Right cardiac atrium (tissue), 5 donors: ENCODE measurements at places on chromosomes 4 and X. TPM values are rescaled to one million over a fixed set of nuclear protein-coding genes. Genes with fewer than 3 reads are reported as not detected.

The IRS4 gene
- not detected for total RNA-seq

The SMIM10L2A gene
- total RNA-seq: 3.8 TPM

The BST1 gene
- 6.3 TPM for total RNA-seq

The PAGE5 gene
- total RNA-seq: not detected

The RAB28 gene
- total RNA-seq: 22.3 TPM

- DNase-seq: no peak
Measured at GRCh38 chr4:70306076-70306475, 28.7 kb upstream of the CABS1 start.

GRCh38 chrX:55120761-55121358, 32.0 kb downstream of the PAGE2 start:
- no peak for DNase-seq

DNA sequence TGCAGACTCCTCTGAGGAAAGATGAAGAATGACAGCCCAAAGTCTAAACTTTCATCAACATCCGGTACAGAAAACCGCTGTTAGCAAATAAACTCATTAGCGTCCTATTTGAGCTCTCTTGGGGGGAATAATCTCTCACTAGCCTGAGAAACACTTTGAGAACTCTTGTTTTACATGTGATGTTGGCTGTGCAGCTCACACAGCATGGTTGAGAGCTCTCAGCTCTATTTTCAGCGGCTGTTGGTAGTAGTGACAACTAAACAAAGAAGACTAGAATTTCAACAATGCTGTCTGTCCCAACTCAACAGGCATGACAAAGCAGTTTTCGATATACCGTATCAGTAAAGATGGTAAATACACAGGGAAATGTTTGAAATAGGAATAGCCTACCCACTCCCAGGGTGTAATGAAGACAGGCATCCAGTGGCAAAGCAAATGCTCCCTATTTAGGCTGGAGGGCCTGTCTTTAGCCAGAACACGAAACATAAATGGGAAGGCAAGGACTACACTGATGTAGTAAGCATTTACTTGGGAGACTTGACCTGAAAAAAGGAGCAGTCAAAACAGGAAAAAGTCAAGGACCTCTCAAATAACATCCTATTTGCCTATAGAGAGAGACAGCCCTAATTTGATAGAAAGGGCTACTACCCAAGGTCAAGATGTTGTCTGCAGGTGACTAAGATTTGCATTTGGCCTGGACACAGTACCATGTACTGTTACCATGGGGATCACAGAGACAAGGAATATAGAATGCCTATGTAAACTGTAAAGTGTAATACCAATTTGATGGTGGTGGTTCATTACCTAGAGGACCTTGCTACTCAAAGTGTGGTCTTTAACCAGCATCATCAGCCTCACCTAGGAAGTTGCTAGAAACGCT, 60.4 kb downstream of the PPEF2 start:
- DNase-seq: no peak

GRCh38 chr4:123031664-123032063, 109.3 kb upstream of the NUDT6 start:
- no peak for DNase-seq

- DNase-seq: no peak
Measured at GRCh38 chr4:76616526-76616925, 181.5 kb downstream of the SHROOM3 start.

- DNase-seq: no peak
Measured at GRCh38 chr4:54102531-54103106, 2.7 kb downstream of the GSX2 start.

DNA sequence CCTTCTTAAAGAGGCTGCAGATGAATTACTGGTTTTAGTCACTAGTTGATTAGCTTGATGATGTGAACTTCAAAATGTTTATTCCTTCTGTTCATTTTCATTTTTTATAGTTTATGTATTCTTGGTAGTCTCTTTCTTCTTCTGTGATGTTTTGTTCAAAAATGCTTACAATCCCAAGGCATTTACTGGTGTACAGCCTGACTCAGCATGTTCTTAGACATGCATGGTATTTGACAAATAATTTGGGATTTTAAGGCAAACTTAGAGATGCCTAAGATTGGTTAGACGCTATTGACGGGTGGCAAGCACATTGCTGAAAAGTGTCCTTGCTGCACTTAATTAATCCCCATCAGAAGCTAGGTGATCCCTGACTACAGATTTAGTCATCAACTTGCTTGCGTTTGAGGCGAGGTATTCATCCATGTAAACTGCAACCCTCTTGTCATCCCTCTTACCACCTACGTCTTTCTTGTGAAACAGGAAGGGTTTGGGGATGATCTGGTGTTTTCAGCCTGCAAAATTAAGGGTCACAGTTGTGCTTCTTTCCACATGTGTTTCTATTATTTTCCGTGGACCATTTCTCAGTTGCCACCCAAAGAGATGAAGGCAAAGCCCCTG, 331.8 kb downstream of the DKK2 start:
- DNase-seq: no peak

DNA sequence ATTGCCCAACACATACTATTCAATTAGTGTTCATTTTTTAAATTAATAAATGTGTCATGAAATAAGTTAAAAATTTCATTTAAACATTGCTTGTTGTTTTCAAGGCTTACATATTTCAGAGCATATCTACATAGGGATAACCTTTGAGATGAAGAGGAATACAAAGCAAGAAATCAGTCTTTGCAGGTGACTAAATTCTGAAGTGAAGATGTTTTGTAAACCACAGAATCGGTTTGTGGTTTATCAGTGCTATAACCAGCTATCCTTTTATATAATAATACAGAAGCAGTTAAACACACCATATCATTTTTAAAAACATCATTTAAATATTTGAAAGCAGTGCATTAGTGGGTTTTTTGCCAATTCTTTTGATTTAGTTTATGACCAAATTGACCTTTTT, 26.9 kb downstream of the FAM241A start:
- DNase-seq: no peak

GRCh38 chrX:136630881-136631280, 17.1 kb upstream of the CD40LG start:
- no peak for DNase-seq

DNA sequence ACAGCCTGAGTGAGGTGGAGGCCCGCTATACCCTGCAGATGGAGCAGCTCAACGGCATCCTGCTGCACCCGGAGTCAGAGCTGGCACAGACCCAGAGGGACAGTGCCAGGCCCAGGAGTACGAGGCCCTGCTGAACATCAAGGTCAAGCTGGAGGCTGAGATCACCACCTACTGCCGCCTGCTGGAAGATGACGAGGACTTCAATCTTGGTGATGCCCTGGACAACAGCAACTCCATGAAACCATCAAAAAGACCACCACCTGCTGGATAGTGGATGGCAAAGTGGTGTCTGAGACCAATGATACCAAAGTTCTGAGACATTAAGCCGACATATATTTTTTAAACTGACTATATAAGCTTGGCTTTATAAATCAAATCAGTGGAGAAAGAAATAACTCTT, 73.3 kb upstream of the HHIP start:
- no peak for DNase-seq

GRCh38 chrX:27633328-27633727, 43.2 kb downstream of the DCAF8L2 start:
- no peak for DNase-seq

GRCh38 chr4:19130866-19131265, 1109.3 kb upstream of the LCORL start:
- no peak for DNase-seq

GRCh38 chr4:87270825-87271224, 50.4 kb upstream of the KLHL8 start:
- no peak for DNase-seq

DNA sequence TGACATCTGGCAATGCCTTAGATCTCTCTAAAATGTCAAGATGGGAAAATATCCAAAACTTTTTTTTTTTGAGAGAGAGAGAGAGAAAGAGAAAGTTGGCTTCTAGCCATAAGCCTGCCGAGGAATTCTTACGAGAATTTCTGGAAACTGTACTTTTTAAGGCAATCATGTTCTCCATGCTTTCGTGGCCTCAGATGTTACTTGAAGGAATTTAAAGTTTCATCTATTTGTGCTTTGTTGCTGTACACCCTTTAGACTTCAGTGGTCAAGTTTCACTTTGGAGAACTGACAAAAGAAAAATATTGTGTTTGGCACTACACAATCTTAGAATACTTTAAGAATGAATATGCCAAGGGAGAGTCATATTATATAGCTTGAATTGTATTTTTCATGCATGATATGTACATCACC, 53.9 kb downstream of the FAT4 start:
- DNase-seq: no peak

GRCh38 chr4:22986881-22987280, 294.1 kb downstream of the GBA3 start:
- DNase-seq: no peak
